ENCODE measurements at places on chromosomes 2 and 18. TPM values are rescaled to one million over a fixed set of nuclear protein-coding genes. Genes with fewer than 3 reads are reported as not detected.

The TBR1 gene
- not detected for polyA plus RNA-seq

The POTEC gene
- not detected for polyA plus RNA-seq

The ASIC4 gene
- not detected for polyA plus RNA-seq

The IL1B gene
- 0.39 TPM for polyA plus RNA-seq

The NABP1 gene
- polyA plus RNA-seq = 5.3 TPM

The BCL2 gene
- polyA plus RNA-seq = 13.7 TPM

The DSG2 gene
- 17.8 TPM for polyA plus RNA-seq

The CARF gene
- polyA plus RNA-seq = 4.4 TPM

The BOK gene
- 4.8 TPM for polyA plus RNA-seq

The VAMP5 gene
- 99.5 TPM for polyA plus RNA-seq

The CNTNAP5 gene
- polyA plus RNA-seq = not detected

The NFU1 gene
- polyA plus RNA-seq = 50.7 TPM

The NGEF gene
- 0.62 TPM for polyA plus RNA-seq

The FBXO15 gene
- 1.1 TPM for polyA plus RNA-seq

The SLC39A10 gene
- polyA plus RNA-seq = 9.1 TPM

The COPS9 gene
- polyA plus RNA-seq = 42.1 TPM

The MSTN gene
- polyA plus RNA-seq = 0.16 TPM

The CNNM3 gene
- polyA plus RNA-seq = 13.1 TPM

The ECEL1 gene
- polyA plus RNA-seq = 41.9 TPM

The SPP2 gene
- polyA plus RNA-seq = not detected

The ZNF516 gene
- polyA plus RNA-seq = 13.5 TPM

The TUBB8B gene
- 2.9 TPM for polyA plus RNA-seq

Data from ovary (tissue), 10 donors.